ENCODE measurements at places on chromosomes 2 and 18. TPM values are rescaled to one million over a fixed set of nuclear protein-coding genes. Genes with fewer than 3 reads are reported as not detected.

Gene C2orf15
- total RNA-seq = not detected

Gene ITPRIPL1
- total RNA-seq = 5.1 TPM

Gene CCDC102B
- 13.4 TPM for total RNA-seq

Gene MYOM1
- 0.22 TPM for total RNA-seq

Gene SCYGR4
- total RNA-seq = not detected

Gene CYS1
- total RNA-seq = 1.5 TPM

Gene FAM237A
- total RNA-seq = not detected

Gene NRP2
- total RNA-seq = 159 TPM

Gene SLC30A3
- total RNA-seq = 0.87 TPM

Gene PRPF40A
- total RNA-seq = 187 TPM

Gene RTP5
- total RNA-seq = not detected

Gene RFX8
- 15.3 TPM for total RNA-seq
